ENCODE measurements at places on chromosomes 11 and 22.
A peak's percentile ranks its signal among the peaks of the same experiment; 100 is the strongest.

GRCh38 chr11:93444617-93445073 is 98.5 kb downstream of the SMCO4 start:
- DNase-seq = peak; percentile 15

GRCh38 chr22:49657275-49657973 is 170.2 kb downstream of the BRD1 start:
- peak; percentile 71 for DNase-seq

DNA sequence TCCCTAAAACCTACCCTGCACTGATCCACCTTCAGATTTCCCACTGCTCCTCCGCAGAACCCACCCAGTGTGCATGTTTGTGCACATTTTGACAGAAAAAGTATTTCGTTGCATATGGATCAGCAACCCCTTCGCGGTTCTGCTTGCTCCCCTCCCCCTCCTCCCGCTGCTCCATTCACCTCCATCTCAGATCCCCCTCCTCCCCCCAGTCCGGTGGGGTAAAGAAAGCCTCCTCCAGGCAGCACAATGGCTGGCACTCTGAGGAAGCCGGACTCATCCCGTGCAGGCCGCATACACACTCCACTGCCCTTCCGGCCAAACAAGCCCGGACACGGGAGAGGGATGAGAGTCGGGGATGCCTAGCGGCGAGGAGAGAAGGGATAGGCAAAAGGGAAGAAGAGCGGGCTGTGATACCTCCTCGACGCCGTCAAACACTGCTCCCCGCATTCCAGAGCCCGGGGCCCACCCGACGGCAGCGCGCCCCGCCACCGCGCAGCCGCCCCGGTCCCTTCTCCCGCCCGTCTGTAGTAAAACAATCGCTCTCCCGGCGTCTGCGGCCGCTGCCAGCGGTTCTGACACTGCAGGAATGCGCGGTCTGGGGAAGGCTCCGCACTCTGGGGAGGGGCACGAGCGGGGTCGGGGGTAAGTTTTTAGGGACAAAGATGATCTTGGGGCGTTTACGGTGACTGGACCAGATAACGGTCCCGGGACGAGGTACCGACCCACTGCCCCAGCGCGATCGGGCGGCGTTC is 915 bp downstream of the FEZ1 start:
- no peak for DNase-seq

GRCh38 chr11:129223701-129224149 is 31.6 kb upstream of the ARHGAP32 start:
- no peak for DNase-seq

- no peak for DNase-seq
Measured at GRCh38 chr22:20857247-20857643, 1.4 kb downstream of the PI4KA start.

DNA sequence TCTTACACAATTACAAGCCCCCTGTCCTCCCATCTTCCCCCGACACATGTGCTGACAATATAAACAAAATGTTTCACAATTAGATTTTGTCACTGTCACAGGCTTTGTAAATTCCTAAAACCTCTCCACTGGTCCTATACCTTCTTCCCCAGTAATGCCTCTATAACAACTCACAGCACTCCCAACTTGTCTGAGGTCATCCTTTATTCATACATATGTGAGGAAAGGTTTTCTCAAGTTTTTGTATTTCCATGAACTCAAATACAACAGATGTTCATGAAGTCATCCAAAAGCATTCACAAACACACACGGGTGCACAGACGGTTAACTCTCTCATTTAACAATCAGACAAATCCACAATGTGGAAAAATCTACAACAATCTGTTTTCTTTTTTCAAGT is 1.9 kb downstream of the OR52H1 start:
- no peak for DNase-seq

- no peak for DNase-seq
Measured at GRCh38 chr11:43797337-43797736, 83.3 kb upstream of the ALKBH3 start.

- no peak for DNase-seq
Measured at GRCh38 chr22:29539105-29539504, 14.5 kb downstream of the THOC5 start.

- DNase-seq = no peak
Measured at GRCh38 chr22:33353502-33353901, 295.3 kb upstream of the SYN3 start.

- no peak for DNase-seq
Measured at GRCh38 chr11:5288906-5289550, 12.7 kb downstream of the OR51B4 start.

DNA sequence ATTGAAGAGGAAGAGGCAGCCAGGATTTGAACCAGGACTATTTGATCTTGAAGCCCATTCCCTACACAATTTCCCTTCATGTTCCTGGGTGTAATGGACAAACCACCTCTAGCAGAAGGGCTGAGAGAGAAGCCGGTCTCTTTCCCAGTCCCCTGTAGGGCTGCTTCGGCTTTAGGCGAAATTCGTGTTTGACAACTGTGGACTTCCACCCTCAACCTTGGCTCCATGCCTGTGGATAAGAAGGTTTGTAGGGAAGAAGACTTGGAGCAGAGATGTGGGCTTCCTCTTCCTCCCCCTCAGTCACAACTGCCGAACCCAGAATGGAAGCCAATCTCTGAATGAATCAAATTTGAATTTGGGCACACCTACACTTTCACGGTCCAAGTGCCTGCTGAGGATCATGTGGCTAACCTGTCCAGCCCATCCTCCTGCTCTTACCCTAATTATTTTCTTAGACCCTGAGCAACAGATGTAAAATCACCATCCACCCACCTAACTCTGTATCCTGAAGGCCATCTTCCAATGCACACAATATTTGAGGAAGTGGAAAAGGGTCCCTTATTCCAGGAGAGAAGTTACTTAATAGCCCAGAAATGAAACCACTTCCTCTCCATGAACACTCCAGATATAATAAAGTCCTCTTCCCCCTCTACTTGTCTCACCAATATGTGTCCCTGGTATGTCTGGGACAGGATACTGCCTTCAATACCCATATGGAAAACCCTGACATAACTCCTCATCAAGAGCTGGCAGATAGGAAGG is 10.1 kb upstream of the SCN2B start:
- no peak for DNase-seq

DNA sequence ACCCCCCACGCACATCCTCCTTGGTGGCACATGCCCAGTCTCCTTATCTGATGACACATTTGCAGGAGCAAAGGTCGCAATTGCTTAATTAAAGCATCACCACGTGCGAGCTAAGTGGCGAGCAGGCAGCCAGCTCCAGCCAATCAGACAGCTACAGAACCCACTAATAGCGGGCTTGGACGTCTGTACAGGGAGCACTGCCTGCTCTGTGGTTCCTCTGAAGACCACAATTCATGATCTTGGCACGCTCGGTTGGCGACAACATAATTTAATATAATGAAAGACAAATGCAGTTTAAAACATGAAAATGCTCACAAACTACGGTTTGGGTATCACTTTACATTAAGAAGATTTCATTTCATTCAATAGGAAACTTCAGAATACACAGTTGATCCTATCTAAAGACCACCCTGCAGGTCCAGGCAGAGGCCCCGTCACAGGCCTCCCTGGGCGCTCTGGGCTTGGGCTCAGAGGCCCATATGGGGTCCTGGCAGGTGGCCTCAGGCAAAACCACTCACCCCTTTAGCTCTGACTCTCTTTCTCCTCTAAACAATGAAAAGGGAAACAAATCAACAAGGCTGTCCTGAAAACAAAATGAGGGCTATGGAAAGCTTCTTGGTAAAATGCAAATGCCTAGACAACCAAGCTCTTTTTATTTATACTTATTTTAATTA is 10.4 kb downstream of the PACSIN2 start:
- no peak for DNase-seq

GRCh38 chr22:29877620-29878019 is 5.4 kb upstream of the MTMR3 start:
- DNase-seq = no peak

DNA sequence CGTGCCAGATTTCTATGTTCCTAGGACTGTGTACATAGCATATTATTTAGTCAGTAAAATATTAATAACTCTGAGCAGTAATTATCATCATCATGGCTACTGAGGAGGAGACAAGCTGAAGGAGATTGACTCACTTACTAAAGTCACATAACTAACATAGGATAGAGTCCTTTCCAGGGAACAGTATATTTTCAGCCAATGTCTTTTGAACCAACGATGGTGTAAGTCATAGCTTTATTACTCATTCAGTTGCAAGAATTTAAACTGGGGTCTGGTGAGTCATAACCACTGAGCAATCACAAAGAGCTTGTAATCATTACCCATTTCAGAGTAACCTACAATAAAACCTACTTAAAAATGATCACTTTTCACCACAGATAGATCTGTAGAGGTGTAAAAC is 1564.8 kb upstream of the TENM4 start:
- DNase-seq = no peak

- no peak for DNase-seq
Measured at GRCh38 chr22:49555526-49555925, 272.1 kb downstream of the BRD1 start.

DNA sequence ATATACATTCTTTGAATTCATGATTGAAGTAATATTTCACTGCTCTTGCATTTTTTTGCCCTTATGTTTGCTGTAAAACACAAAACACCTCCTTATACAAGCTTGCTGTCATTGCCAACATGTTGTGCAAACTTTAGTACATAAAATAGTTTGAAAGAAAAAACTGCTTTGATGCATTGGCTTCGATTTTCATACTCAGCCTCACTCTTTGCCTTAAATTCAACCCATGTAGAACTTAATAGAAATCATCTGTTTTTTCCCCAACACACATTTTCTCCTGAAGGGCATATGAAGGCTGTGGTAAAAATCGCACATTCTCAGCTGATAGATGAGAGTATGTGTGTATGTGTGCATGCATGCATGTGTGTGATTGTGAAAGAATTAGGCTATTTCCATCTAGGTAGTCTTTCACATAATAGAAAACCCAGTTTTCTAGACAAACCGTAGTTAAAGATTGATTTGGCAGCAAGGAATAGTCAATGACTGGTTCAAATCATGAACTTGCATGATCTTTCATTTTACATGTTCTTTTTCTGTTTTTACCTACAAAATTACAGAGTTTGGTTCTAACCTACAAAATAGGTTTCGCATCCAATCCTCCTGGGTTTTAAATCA is 72.8 kb upstream of the MTMR2 start:
- no peak for DNase-seq

GRCh38 chr22:20834725-20835124 is 23.9 kb downstream of the PI4KA start:
- DNase-seq = no peak

GRCh38 chr22:48700180-48700565 is 1127.5 kb downstream of the BRD1 start:
- DNase-seq = no peak

DNA sequence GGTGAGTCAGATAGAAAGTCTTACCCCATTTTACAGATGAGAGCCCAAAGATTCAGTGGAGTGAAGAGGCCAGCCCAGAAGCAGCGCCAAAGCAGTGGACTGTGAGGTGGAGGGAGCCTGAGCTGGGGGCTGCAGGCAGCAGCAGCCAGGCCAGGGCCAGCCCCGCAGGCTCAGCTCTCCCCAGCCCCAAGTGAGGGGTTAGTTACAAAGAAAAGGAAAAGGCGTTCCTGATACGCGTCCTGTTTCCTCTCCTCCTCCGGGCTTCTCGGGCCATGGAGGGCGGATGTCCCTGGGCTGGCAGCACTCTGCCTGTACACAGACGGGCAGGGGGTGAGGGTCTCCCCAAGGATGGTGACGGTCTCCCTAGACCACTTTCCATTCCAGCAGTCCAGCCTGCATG is 44.9 kb downstream of the ARRB1 start:
- no peak for DNase-seq

GRCh38 chr11:58625826-58626460 is 3.5 kb downstream of the CNTF start:
- DNase-seq = no peak

DNA sequence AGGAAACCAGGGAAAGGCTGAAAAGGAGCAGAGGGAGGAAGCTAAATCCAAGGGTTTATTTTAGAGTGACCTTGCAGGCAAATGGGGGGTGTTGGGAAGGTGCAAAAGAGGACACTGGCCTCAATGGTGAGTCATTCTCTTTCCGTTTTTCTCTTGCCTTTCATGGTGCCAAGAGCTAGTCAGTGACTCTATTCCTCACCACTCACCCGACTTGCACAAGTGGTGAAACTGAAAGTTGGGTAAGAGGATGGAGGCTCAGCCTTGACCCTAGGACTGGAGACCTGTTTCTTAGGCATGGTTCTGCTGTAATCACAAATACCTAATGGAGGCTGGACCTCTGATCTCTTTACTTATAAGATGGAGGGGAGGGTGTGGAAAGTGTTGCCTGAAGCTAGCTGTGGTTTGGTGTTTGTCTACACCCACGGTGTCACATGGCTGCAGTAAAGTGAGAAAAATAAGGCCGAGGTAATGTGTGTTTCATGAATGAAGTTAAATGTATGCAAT is 67.3 kb upstream of the CREB3L1 start:
- DNase-seq = no peak

DNA sequence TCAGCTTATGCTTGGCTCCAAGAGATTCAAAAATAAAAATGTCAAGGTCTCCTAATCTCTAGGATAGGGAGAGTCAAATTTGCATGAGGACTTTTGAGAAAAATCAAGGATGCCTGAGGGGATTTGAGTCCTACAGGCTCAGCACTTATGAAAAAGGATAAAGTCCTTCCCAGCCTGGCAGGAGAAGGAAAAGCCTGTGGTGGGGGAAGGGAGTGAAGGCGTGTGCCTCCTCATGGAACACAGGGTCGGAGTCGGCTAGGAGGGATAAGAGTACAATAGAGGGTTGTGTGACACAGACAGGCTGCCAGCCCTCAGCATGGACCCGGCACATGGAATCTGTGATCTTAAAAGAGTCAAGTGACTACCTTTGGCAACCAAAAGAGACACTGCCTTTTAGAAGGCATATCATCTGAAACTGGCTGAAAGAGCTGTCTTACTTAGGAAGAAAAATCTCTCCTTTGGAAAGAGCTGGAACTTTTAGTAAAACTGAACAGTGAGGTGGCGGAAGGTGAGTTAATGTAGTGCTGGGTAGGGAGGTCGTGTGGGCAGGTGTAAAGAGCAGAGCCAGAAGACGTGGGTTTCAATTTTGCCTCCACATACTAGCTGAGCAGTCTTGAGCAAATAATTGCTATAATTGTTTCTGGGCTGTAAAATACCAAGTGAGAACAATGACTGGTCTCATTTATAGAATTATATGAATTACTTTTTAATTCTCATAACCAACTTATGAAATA is 58.8 kb upstream of the RDX start:
- DNase-seq = no peak

- DNase-seq = peak; percentile 45
Measured at GRCh38 chr11:2928605-2929530, at the start of gene PHLDA2. Gene PHLDA2, minus strand, starts transcription at chr11:2929420. Its CDS starts 56 bp downstream, at chr11:2929364.

GRCh38 chr22:46569055-46569847 is 31.8 kb upstream of the CELSR1 start:
- no peak for DNase-seq

GRCh38 chr22:44623771-44624510 is 78.1 kb upstream of the PRR5 start:
- DNase-seq = no peak

GRCh38 chr11:45106440-45106839 is 40.0 kb upstream of the PRDM11 start:
- DNase-seq = no peak

GRCh38 chr11:78081583-78081982 is 1.9 kb upstream of the NDUFC2 start:
- DNase-seq = no peak
